ENCODE measurements at places on chromosomes 6 and 20. TPM values are rescaled to one million over a fixed set of nuclear protein-coding genes. Genes with fewer than 3 reads are reported as not detected.

The BEND6 gene
- total RNA-seq: 0.05 TPM

The MTRF1L gene
- 20.3 TPM for total RNA-seq

GRCh38 chr6:139016337-139017213 is 12.0 kb upstream of the ABRACL start:
- DNase-seq: no peak

The EPPIN gene
- not detected for total RNA-seq

- DNase-seq: no peak
Observed at GRCh38 chr6:33414592-33415271, 3.2 kb downstream of the CUTA start.

DNA sequence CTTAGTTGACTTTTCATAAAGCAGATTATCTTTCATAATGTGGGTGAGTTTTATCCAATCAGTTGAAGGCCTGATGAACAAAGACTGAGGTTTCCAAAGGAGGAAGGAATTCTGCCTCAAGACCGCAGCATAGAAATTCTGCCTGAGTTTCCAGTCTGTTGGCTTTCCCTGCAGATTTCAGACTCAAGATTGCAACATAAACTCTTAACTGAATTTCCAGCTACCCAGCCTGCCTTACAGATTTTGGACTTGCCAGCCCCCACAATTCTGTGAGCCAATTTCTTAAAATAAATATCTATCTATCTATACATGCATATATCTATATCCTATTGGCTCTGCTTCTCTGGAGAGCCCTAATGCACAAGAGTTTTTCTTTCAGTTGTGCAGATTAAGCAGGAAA is 57.3 kb upstream of the SMLR1 start:
- DNase-seq: no peak
